Astrocyte of the cerebellum (primary cell): ENCODE measurements at places on chromosomes 5 and 9.
A peak's percentile ranks its signal among the peaks of the same experiment; 100 is the strongest.

DNA sequence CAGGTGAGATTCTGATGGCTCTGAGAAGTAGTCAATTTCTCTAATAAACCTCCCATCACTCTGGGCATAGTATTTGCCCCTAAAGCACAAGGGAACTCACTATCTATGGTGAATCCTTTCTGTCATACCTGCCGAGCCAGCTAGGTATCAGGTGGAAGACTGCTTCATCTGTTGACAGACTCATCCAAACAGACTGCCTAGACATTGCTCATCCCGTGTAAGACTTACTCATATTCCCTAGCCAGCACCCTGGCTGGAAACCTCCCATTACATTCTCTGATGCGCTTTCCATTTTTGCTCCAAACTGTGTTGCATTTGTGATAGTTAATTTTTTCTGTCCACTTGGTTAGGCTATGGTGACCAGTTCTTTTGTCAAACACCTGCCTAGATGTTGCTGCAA lies 595.9 kb downstream of the DNAH5 start:
- no peak for DNase-seq

- no peak for DNase-seq
These were observed 158.1 kb upstream of the HMHB1 start for GRCh38 chr5:143653766-143654282.

- no peak for DNase-seq
These were observed 134.5 kb upstream of the SPEF2 start for GRCh38 chr5:35483191-35483590.

- DNase-seq = no peak
These were observed 6.6 kb downstream of the RGS14 start for GRCh38 chr5:177364159-177364962.

DNA sequence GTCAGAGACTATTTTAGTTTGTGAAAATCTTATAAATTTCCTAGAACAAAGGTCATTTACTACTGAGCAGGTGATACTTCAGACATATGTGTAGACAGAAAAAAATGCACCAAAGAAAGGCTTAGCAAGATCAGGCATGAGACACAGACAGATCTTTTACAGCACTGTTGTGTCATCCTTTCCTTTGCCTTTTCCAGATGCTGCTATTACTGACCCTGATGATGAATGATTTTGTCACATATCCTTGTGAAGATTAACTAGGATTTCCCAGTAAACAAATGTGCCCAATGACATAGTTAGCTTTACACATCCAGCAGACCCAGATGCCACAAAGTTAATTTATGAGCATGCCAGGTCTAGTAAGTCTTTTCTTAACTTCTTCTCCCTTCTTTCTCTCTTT lies 68.2 kb downstream of the DMRTA1 start:
- DNase-seq = no peak

DNA sequence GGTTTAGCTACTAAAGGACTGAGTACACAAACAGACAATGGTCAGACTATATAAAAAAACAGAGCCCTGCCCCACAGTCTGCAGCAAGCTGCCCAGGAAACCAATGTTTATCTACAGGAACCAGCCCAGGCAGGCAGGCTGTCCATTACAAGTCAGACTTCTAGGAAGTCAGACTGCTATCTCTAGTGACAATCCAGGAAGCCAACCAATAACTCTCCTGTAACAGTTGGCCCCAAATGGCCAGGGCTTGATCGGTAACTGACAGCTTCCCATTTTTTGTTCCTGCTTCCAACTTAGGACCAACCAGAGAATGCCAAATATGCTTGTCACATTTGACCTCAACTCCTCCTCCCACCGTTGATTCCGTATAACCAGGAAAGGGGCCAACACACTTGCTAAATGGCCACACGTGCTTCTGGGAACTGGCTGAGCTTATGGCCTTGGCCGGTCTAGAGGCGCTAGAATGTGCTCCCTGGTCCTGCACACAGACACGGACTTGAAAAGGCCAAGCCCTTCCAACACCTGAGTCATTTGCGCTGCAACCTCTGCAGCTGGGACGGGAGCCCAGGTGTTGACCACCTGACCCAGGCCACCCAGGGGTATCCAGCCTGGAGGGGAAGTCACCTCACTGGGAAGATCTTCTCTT lies 79.6 kb upstream of the CDK20 start:
- no peak for DNase-seq

- DNase-seq = no peak
These were observed 67.5 kb downstream of the SETX start for GRCh38 chr9:132287256-132287760.

DNA sequence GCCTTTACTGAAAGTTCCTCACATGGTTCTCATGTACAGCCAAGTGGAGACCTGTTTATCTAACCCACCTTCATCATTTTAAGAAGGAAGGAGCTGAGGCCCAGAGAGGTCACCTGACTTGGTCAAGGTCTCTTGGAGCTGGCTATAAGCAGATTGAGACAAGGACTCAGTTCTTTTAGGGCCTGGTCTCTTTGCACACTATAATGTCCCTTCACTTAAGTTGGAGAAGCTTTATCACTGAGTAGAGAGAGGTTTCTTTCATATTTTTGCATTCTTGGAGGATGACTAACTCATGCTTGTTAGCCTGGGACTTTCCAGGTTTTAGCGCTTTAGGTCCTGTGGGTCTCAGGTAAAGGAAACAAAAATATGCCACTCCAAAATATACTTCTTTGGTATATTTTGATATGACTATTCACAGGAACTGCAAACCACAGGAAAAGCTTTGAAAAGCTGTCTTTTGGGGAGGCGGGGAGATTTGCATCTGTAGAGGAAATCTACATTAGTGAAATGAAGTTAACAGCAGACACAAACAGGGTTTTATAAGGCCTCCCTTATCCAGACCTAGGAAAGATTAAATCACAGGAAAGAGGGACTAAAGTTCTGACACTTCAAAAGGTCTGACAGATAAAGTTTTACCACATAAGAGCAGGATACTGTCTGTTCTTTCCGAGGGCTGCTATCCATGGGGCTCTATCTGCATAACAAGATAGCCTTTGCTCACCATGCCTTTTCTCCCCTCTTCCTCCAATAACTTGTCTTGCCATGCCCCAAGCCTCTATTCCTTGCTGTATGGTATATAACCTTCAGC lies 95.8 kb upstream of the ANKRD55 start:
- peak; percentile 36 for DNase-seq

DNA sequence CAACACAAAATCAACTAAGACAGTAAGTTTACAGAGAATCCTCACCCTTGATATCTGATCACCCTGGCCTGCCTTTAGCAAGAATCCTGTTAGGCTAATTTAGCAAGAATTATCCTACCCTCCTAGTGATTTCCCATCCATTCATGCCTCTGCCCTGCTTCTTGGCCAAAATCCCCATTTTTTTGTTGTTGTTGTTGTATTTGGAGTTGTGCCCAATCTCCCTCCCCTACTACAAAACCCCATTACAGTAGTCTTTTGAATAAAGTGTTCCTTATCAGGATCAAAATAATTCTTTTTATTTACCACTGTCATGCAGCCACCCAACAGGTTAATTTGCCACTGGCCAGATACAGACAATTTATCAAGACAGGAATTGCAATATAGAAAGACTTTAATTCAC lies 58.5 kb upstream of the CLINT1 start:
- no peak for DNase-seq

GRCh38 chr5:57817924-57818323 lies 335.3 kb upstream of the ACTBL2 start:
- no peak for DNase-seq

DNA sequence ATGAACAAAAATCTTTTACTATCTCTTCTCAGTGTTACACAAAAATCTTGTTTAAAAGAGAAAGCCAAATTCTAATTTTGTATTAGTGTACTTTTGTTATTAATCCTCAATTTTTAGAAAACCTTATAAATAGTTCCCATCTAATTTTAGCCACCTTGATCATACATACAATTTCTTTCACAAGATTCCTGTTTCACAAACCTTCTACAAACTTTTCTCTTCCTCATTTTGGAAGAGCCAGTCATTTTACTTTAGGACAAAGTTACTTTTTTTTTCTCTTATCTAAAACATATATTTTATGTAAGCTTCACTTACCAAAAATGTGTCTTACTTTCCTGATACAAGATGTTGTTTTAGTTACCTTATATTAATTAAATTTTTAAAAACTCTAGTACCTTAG lies 161.3 kb downstream of the YIPF5 start:
- no peak for DNase-seq

DNA sequence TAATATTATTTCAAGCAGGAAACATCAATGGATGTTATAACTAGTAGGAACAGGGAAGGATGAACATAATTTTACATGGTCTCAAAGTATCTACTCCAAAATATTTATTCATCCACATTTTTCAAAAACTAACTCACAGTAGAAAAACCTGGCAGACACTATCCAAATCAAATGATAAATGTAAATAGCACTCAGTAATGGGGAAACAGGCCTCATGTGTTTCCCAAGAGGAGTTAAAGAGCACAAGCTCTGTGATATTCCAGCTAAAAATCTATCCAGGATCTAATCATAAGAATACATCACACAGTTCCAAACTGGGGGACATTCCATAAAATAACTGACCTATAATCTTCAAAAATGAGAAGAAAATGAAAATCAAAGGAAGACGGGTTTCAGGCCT lies 443.1 kb downstream of the ZNF608 start:
- DNase-seq = no peak

- DNase-seq = no peak
These were observed 25.5 kb upstream of the STXBP1 start for GRCh38 chr9:127586537-127586936.

DNA sequence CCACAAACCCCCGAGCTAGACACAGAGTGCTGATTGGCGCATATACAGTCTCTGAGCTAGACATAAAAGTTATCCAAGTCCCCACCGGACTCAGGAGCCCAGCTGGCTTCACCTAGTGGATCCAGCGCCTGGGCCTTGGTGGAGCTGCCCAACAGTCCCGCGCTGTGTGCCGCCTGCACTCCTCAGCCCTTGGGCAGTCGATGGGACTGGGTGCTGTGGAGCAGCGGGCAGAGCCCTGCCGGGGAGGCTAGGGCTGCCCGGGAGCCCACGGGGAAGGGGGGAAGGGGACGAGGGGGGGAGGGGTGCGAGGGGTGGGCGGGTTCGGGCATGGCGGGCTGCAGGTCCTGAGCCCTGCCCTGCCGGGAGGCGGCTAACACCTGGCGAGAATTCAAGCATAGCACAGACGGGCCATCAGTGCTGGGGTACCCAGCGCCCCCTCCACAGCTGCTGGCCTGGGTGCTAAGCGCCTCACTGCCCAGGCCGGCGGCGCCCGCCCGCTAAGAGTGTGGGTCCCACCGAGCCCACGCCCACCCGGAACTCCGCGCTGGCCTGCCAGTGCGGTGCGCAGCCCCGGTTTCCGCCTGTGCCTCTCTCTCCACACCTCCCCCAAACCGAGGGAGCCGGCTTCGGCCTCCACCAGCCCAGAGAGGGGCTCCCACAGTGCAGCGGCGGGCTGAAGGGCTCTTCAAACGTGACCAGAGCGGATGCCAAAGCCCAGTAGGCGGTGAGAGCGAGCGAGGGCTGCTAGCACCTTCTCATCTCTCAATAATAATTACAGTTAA lies 391.2 kb upstream of the NUDT12 start:
- no peak for DNase-seq

DNA sequence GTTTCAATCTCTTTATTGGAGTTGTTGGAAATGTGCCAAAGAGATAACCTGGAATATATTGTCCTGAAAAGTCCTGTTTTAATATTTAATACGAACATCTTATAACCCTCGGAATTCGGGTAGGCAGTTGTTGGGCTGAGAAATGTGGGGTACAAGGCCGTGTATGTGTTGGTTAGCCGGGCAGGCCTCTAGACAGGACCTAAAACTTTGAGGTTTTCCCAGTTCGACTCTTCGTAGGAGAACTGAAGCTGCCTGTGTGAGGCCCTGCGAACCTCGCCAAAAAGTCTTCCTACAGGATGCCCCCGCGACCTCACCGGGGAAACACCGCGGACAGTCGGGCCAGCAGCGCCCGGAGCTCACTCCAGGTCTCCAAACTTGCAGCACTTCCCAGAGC lies 583 bp upstream of the TJP2 start:
- no peak for DNase-seq

- DNase-seq = no peak
These were observed 550 bp downstream of the IFNE start for GRCh38 chr9:21481470-21482056.

DNA sequence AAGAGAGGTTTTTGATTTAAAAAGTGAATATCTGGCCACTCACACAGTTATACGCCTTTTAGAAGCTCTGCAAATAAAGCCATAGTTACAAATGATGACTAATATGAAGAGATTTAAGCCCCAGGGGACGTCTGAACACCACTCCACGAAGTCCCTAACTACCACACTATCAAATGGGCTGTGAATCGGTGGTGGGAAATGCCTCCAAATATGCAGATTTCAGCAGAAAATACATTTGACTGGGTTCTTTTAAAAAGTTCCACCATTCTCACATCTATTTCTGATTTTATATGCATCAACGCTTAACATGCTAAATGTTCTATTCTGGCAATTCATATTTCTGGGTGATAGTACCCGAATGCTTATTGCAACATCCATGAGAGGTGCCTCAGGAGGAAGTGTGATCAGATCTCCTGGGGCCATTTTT lies 22.5 kb downstream of the TICAM2 start:
- no peak for DNase-seq

DNA sequence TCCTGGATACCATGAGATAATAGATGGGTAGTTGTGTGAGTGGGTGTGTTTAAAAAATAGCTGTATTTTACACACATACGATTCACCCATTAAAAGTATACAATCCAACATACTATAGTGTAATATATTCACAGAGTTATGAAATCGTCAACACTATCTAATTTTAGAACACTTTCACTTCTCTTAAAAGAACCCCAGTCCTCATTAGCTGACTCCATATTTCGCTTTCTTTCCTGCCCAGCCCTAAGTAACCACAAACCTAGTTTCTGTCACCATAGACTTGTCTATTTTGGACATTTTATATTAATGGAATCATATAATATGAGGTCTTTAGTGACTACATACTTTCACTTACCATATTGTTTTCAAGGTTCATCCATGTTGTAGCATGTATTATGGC lies 63.8 kb upstream of the S1PR3 start:
- DNase-seq = no peak

DNA sequence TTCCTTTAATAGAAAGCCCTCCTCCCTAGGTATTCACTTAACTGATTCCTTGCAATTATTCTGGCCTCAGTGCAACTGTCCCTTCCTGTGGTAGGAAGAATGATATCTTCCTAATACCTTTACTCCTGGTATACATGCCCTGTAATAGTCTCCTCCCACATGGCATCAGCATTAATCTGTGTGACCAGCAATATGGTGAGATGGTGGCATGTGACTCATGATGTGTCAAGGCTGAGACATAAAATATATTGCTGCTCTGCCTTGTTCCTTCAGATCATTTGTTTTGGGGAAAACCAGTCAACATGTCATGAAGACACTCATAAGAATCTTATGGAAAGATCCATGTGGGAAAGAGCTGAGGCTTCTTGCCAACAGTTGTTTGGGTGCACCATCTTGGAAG lies 149.1 kb upstream of the TRPM3 start:
- DNase-seq = no peak

- DNase-seq = no peak
These were observed 607 bp downstream of the SPEF2 start for GRCh38 chr5:35618304-35618636.

- DNase-seq = no peak
These were observed 155.9 kb downstream of the ERCC6L2 start for GRCh38 chr9:96031366-96031824.

- peak; percentile 13 for DNase-seq
These were observed 124.1 kb downstream of the JAKMIP2 start for GRCh38 chr5:147658293-147658932.

GRCh38 chr9:2919347-2919746 lies 75.5 kb upstream of the PUM3 start:
- peak; percentile 37 for DNase-seq
